NCI-H2029 treated with DMSO at 0.1 percent for 48 hours (cell line): ENCODE measurements at places on chromosomes 1 and 21.

GRCh38 chr21:43764576-43765495 is 11.3 kb downstream of the CSTB start:
- no peak for DNase-seq

DNA sequence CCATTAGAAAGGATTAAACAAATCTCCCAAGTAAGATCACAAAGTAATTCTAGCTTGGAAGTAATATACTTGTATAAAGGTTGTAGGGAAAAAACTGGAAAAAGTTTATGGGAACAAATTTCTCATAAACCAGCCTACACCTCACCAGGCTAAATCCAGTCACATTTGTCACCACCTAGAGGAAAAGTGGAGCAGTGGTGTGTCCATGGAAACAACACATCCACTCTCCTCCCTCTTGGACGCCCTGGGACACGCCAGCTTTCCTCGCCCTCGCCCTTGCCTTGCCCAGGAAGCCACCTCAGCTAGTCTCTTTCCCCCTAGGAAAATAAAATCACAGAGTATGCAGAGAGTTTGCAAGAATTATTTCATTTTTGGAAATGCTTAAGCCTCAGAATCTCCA is 2.2 kb downstream of the PALMD start:
- DNase-seq: peak; percentile 27

DNA sequence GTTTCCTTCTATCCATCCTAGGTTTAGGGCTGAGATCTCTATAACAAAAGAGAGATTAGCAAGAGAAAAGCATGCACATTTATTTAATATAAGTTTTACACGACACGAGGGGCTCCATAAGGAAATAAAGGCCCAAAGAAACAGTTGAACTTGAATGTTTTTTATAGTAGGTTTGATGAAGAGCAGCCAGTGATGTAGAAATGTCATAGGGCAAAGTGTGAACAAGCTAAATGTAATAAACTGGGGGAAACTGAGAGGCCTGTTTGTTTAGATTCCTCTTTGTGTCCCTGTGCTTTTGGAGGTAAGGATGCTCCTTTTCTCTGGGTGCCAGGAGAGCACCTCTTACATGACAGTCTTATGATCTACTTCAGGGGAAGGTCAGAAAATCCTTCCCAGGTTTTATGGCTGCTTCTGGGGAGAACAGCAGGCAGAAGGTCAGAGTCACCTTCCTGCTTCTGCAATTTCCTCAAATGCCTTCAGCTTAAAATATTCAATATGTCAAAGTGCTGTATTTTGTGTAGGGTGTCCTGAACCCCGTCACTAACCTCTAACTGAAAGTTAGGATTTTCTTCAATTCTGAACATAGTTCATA is 9.5 kb upstream of the HORMAD1 start:
- no peak for DNase-seq

- DNase-seq: no peak
Measured at GRCh38 chr1:170318736-170319135, 173.0 kb downstream of the NTMT2 start.

- DNase-seq: no peak
Measured at GRCh38 chr21:33046455-33046854, 20.7 kb downstream of the OLIG2 start.

DNA sequence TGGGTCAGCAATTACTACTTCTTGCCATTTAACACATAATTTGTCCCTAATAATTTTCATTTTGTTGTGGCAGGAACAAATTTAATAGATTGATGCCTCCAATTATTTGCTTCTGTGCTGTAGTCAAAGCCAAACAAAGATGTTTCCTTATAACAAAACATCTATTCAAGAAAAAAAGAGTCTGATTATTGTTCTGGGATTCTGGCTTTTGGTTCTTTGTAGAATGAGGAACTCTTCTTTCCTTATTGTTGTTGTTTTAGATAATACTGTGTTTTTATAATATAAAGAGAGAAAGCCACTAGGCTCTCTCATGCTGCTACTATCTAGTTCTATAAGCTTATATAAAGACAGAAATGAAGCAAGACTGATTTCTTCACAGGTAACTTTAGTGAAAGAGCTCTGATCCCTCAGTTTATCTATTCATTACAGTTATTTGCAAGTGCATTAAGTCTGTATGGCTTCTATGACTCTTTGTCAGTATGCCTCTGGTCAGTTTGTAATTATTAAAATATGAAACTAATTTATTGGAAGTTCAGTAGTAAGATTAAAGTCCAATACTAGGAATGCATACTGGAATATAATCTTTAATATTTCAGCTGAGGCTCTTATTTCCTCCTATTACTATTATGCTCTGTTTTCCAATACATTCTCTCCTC is 37.4 kb downstream of the PRKACB start:
- DNase-seq: no peak

DNA sequence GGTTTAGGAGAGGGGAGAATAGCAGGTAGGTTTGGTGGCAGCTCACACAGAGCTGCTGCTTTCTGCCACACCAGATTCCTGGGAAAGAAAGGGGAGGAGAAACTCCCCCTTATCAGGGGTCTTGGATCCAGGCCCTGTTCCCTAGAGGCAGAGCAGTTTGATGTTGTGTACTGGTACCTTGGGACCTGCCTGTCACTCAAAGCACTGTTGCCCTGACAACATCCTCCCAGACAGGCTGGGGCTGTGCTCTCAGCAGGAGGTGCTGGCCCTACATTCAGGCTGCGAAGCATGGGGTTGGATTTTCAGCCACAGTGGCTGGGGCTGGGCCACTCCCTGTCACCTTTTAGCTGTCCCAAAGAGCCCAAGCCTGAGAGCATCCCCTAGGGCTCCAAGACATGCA is 188.0 kb downstream of the GRIK3 start:
- DNase-seq: no peak

GRCh38 chr1:33094971-33095604 is 14.1 kb downstream of the AZIN2 start:
- no peak for DNase-seq

DNA sequence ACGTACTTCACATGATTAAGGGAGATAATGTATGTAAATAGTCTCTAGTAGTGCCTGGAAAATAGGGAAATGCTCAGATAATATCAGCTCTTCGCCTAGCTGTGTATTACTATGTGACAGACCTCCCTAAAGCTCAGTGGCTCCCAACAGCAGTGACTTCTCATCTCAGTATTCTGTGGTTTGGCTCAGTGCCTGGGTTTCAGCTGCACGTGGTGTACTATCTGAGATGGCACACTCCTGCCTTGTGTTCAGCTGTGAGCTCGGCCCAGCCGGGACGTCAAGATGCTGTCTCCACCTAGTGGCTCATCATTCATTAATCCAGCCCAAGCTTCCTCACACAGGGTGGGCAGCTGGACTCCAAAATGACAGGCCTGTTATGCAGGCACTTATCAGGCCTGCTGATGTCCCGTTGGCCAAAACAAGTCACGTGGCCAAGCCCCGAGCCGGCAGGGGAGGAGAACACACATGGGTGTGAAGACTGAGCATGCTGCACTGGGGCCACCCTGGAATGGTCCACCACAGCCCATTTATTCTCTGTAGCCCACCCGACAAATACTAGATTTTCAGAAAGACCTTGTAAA is 17.8 kb downstream of the SLFNL1 start:
- peak; percentile 100 for DNase-seq

DNA sequence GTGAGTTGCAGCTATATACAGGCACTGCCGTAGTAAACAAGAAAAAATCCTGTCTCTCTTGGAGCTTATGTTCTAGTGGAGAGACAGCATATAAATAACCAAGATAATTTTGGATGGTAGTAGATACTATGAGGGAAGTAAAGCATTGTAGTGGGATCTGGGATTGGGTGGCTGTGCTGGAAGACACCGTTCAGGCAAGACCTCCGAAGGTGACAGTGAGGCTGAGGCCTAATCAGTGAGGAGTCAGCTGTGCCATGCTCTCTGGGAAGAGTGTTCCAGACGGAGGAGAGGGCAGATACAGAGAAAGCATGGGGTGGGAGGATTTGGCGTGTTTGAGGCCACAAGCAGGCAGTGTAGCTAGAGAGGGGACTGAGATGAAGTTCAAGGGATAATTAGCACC is 6.0 kb downstream of the TMEM222 start:
- DNase-seq: no peak

GRCh38 chr1:58789996-58790660 is 6.3 kb upstream of the JUN start:
- DNase-seq: no peak

GRCh38 chr1:228259368-228259894 is 51.6 kb downstream of the OBSCN start:
- no peak for DNase-seq

GRCh38 chr1:23867542-23867894 is 572 bp downstream of the FUCA1 start:
- DNase-seq: no peak

DNA sequence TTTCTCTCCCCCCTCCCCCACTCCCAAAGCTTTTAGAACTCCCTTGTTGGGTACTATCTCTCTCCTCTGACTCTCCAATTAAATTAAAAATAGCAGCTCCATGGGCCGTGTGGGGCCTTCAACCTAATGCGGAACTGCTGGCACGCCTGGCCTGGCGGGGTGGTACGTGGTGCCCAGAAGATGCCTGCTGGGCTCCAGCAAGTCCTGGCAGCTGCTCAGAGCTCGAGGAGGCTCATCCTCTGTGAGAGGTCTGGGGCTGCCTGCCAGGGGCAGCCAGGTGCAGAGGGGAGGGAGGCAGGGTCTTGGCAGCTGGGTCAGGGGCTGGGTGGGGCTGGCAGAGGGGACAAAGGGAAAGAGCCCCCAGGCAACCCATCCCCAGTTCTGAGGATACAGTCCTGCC is 74.4 kb downstream of the ACTL8 start:
- peak; percentile 69 for DNase-seq

DNA sequence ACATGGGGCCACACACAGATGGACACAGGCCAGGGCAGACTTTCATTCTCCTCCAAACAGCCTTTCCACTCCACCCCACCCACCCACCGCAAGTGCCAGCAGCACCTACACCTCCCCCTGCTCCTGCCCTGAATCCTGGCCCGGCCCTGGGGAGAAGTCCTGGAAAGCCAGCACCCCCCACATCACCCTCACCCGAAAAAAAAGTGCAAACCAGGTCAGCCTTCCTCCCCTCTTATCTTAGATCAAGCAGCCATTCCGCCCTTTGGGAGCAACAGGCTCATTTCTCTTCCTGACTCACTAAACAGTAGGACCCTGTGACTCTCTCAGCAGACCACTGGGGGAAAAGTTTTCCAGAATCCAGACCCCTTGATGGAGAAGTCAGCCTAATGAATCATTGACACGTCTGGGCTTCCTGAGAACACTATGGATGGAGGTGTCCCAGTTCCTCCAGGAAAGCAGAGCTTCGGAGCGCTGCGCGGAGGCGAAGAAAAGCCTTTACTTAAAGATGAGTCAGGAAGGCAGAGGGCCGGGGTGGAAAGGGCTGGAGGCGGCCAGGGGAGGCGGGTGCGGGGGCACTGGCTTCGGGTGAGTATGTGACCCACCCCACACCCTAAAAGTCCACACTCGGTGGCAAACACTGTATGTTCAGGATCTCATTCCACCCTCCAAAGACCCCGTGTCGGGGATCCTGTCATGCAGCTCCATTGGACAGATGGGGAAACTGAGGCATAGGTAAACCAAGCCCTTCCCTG is 588.7 kb downstream of the MATN1 start:
- DNase-seq: no peak

- DNase-seq: no peak
Measured at GRCh38 chr1:107138767-107139445, 1.9 kb upstream of the NTNG1 start.

GRCh38 chr1:68542586-68542985 is 45.7 kb upstream of the DEPDC1 start:
- no peak for DNase-seq

- DNase-seq: no peak
Measured at GRCh38 chr1:175720023-175720422, 23.4 kb downstream of the TNR start.

GRCh38 chr1:212218911-212219310 is 66.3 kb upstream of the PPP2R5A start:
- no peak for DNase-seq

GRCh38 chr1:5967351-5968160 is 24.7 kb downstream of the NPHP4 start:
- no peak for DNase-seq

GRCh38 chr1:51253691-51254090 is 17.6 kb downstream of the RNF11 start:
- DNase-seq: no peak

DNA sequence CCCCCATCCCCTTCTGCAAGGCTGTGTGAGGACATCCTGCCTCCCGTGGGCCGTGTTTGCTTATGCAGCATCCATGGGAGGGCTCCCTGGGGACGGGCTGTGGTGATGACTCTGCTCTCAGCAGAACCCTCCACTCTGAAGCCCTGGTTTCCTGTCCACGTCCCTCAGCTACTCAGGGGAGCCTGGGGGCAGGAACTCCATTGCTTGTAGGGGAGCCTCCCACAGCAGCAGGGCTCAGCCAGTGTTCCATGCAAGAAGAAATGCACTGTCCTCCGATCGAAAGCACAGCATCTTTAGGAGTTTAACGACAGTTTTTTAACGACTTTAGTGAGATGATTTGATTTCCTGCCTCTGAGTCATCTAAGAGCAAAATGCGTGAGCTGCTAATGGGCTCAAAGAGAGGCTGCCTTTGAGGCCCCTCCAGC is 8.3 kb upstream of the KCNAB2 start:
- no peak for DNase-seq

GRCh38 chr1:179815641-179816040 is 62.0 kb downstream of the TOR1AIP2 start:
- no peak for DNase-seq

DNA sequence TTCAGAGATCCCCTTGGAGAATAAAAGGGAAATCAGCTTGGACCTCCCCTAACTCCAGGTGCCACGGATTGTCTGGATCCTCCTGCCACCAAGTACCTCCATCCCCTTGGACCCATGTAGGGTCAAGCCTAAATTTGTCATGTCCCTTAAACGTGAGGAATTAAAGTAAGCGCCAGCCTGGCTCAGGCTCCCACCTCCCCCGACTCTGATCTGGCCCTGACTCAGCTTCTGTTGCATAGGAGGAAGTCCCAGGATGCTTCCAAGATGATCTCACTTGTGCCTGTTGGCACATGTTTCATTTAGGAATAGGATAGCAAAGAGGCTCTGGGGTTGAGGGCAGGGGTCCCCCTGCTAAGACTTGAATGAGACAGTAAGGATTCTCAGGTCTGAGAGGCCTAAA is 231.9 kb upstream of the JUN start:
- no peak for DNase-seq

- DNase-seq: no peak
Measured at GRCh38 chr1:51415963-51416362, 85.6 kb upstream of the TTC39A start.

DNA sequence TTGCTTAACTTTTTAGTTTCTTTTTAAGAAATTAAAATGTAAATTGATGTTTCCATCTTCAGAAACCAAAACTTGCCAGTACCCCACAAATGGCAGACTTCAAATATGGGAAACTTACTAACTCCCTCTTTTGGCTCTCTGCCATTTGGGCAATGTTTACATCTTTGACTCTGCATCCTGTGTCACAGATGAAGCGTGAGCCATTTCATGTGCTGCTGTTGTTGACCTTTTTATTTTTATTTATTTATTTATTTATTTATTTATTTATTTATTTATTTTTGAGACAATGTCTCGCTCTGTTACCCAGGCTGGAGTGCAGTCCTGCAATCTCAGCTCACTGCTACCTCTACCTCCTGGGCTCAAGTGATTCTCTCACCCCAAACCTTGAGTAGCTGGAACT is 16.0 kb upstream of the COG2 start:
- DNase-seq: no peak
